ENCODE measurements at places on chromosomes 4 and X.

GRCh38 chrX:68697465-68698125 is 50.1 kb downstream of the STARD8 start:
- no peak for DNase-seq

DNA sequence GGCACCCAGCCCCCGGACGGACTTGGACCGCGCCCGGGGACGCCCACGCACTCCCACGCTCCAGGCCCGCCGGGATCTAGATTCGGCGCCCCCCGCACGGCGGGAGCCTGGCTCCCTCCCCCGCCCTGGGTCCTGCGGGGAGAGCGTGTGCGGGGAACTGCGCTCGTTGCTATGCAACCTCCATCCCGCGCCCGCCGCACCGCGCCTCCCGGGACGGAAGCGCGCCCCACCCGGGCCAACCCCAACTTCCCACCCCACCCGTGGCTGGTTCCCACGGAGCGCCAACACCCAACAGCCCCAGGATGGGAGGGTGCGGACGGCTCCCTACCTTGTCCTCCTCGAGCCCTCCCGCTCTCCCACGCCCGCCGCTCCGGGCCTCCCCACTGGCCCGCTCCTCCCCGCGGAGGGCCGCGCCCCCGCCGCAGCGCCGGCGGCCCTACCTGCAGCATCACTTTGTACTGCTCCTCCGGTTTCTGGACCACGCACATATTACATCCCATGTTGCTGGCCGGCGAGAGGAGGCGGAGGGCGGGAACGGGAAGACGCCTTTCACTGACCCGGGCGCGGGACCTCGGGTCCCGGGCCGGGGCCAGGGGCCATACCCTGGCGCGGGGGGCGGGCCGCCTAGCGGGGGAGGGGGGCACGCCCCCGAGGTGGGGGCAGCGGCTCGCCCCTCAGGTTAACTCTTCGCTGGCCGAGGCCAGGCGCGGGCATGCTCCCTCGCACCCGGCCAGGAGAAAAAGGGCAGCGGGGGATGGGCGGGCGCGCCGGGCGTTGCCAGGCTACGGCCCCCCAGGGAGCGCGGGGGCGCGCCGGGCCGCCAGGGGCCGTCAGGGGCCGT is at the start of gene PDZD4:
PDZD4 (minus strand) TSS at position 746 of the 841 bp plus-strand sequence; CDS start at position 500, 246 bp downstream.
- DNase-seq: no peak

- DNase-seq: no peak
Observed at GRCh38 chrX:31819455-31819854, 747.6 kb upstream of the FTHL17 start.

- DNase-seq: peak; percentile 87
Observed at GRCh38 chr4:27094783-27095182, 234.1 kb downstream of the STIM2 start.

GRCh38 chr4:61375301-61375700 is 175.2 kb downstream of the ADGRL3 start:
- DNase-seq: no peak
